CD4-positive, alpha-beta memory T cell (primary cell): ENCODE measurements at places on chromosomes 12 and 14.

DNA sequence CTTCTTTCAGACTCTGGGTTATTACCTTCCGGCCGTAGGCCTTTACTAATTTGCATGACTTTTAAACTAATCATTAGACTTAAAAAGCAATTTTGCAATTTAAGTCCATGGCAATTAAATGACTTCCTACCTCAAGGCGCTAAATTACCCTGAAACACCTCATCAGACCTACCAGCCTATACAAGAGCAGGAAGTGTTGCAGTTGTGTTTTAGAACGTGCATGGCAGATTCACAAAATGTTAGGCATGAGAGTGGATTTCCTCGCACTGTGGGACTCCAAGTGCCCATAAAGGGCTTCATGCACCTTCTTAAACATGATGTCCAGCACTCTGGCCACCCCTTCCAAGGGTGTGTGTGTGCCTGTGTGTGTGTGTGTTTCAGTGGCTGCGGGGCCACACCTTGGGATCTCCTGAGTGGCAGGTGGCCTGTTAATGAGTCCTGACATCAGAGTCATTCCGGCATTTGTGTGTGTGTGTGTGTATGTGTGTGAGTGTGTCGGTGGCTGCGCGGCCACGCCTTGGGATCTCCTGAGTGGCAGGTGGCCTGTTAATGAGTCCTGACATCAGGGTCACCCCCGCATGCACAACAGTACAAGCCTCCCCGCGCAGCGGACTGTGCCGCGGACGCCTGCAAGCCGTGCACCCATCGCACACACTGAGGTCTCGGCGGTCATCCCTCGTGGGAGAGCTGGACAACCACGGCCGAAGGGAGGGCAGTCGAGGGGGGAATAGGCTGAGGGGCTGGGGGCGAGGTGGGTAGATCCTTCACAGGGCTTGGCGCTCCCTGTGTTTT, 900 bp downstream of the C2CD5 start:
- peak overlapping the region; percentile 97 for H3K4me3 ChIP-seq
- no peaks in the 10 kb centered on the region for H3K27me3 ChIP-seq
- no peaks in the 10 kb centered on the region for H3K36me3 ChIP-seq
- peak; percentile 53 for DNase-seq
- H3K27ac ChIP-seq: peak overlapping the region; percentile 78

GRCh38 chr12:93571365-93571924, 1.0 kb upstream of the SOCS2 start:
- H3K4me3 ChIP-seq: peak overlapping the region; percentile 78
- H3K36me3 ChIP-seq: no peaks in the 10 kb centered on the region
- DNase-seq: peak; percentile 74
- peaks cover 43% of the 10 kb centered on the region for H3K4me1 ChIP-seq
- peak overlapping the region; percentile 73 for H3K27ac ChIP-seq

DNA sequence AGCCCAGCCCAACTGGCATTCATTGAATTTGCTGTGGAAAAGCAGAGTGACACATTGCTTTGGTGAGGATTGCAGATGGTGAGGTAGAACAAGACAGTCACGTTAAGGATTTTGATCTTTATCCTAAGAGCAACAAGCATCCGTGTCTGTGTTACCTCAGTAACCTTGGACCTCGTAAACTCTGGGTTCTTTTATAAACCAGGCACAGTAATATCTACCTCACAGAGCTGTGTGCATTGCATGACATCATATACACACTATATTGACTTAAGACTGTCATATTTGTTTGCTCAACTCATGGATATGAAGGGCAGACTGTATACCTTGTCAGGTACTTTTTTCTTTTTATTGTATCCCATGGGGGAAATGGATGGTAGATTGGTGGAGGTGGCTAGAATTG, 156.2 kb downstream of the ETV6 start:
- H3K27me3 ChIP-seq: no peaks in the 10 kb centered on the region
- H3K4me3 ChIP-seq: no peak overlapping the region
- no peaks in the 10 kb centered on the region for H3K36me3 ChIP-seq
- DNase-seq: no peak
- peaks cover 28% of the 10 kb centered on the region for H3K4me1 ChIP-seq
- H3K27ac ChIP-seq: no peak overlapping the region

- no peak overlapping the region for H3K27ac ChIP-seq
- no peaks in the 10 kb centered on the region for H3K36me3 ChIP-seq
- no peaks in the 10 kb centered on the region for H3K4me1 ChIP-seq
- H3K27me3 ChIP-seq: no peaks in the 10 kb centered on the region
Measured at GRCh38 chr12:92675092-92675865, 27.5 kb upstream of the PLEKHG7 start.

DNA sequence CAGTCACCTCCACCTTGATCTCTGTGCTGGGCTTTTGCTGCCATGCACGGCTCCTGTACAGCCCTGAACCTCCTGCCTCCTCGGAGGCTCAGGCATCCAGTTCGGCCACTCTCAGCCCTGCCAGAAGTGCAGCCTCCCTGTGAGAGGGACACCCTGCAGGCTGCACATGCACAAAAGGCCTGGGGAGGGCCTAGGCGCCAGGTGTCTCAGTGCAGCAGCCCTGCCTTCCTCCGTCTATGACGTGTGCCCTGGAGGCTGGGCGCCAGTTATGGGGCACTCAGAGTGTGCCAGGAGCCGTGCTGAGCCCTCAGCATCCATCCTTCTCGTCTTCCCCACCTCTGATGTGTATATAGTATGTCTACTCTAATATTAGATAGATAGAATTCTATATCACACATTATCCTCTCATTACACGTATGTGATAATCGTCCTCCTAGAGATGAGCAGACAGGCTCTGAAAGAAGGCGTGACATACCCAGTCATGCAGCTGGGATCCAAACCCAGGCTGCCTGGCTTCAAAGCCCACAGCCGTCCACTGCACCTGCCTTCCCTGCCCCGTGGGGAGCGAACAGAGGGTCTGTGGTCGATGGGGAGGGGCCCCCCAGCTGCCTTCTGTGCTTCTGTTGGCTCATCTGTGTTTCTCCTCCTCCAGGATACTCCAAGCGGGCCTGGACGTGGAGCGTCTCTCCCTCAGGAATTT, 101.1 kb downstream of the B4GALNT3 start:
- H3K27ac ChIP-seq: no peak overlapping the region
- H3K4me1 ChIP-seq: peaks cover 43% of the 10 kb centered on the region
- no peaks in the 10 kb centered on the region for H3K36me3 ChIP-seq
- H3K27me3 ChIP-seq: no peaks in the 10 kb centered on the region
- DNase-seq: no peak
